ENCODE measurements at places on chromosomes 7 and 10.

- DNase-seq: no peak
Observed at GRCh38 chr7:70502117-70502863, 629.7 kb upstream of the GALNT17 start.

DNA sequence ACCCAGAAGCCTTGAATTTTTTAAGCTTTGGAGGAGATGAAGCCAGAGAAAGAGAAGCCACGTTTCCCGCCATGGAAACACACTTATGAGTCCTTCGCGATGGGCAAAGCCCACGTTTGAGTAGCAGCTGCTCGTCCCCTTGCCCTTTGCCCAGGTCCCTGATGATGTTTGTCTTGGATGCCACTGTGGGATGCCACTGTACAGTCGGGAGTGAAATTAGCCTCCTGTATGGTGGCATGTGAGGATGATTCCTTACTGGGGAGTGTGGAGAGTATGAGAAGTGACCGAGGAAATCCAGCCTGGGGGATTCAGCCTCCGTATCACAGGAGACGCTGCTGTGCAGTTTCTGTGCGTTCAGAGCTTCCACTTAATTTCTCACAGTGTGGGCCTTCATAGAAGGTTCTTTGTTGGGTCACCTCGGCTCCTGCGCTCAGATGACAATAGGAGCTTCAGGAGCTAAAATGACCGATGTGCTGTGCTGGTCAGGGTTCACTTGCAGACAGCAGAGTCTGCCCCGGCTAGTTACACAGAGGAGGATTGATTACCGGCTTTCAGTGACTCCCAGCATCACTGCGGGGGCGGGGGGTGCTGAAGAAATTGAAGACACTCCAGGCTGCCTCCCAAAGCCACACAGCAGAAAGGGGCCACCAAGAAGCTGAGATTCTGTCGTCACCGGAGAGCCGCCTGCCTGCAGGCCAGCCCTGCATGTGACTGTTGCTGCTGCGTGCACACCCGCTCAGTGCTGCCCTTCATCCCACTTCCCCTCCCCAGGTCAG is 122.1 kb upstream of the SFMBT2 start:
- no peak for DNase-seq

GRCh38 chr10:78150756-78151155 is 117.1 kb downstream of the RPS24 start:
- DNase-seq: no peak

DNA sequence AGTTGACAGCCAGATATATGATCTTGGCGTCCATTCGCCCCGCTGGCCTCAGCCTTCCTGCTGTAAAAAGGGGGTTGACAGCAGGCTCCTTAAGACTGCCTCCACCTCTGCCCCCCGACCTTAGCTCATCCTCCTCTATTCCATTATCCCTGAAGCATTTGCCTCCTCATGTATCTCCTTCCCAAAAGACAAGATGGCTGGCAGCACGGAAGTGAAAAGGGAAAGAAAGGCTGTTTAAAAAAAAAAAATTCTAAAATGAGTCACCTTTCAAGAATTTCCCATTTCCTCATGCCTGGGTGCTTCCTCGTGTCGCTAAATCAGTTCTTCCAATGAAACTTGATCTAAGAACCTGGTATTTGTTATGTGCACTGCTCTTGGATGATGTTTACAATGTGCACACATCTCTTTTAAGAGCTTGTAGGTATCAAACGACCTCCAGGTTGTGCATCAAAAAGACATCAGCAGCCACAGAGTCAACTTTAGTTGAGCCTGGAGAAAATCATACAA is 1.7 kb downstream of the SCRN1 start:
- DNase-seq: peak; percentile 31

GRCh38 chr10:126264102-126265018 is 123.9 kb downstream of the ADAM12 start:
- DNase-seq: no peak

GRCh38 chr10:100024748-100025147 is 15.0 kb upstream of the DNMBP start:
- DNase-seq: no peak

DNA sequence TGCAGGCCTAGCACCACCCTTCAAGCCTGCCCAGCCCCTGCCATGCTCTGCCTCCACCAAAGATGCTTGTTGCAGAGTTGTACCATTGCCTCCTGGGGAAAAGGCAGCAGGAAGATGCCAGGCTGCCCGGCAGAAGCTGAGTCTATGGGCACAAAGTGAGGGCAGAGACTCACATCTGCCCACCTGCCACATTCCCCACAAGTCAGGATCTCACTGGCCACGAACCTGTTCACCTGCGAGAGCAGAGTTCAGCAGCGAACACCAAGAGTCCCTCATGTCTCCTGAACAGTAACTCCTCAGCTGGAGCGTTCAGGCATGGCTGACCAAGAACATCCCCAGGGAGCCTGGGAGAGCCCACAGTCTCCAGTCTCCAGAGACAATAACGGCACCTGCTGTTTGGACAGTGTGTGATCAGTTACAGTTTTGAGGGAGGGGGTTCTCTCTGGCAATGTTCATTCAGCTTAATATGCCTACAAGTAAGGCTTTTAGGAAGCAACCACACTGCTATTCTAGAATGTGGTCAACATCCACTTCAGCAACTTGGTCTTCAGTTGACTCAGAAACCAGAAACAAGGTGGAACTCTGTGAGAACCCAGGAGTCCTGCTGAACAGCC is 78.5 kb downstream of the GRID1 start:
- no peak for DNase-seq

DNA sequence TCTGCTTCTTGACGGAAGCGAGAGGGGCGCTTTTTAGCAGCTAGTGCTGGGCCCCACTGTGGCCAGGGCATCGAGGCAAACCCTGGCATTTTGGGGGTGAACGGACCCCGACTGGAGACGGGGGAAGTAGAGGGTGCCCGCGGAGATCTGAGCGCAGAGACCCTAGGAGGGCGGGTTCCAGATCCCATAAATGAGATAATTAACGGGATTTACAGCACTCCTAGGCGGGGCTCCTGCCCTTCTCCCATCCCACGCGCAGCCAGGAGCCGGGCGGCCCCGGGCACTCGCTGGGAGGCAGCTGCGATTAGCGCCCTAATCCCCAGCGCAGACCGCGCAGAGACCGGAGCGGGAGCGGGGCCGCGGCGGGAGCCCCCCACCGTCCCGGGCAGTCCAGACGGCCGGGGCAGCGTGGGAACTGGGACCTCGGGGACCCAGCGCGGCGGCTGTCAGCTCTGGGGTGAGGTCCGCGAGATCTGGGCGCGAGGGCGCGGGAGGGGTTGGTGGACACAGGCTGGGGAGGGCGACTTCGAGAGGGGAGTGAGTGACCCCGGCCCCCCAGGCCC is 735 bp downstream of the JCAD start:
- no peak for DNase-seq

DNA sequence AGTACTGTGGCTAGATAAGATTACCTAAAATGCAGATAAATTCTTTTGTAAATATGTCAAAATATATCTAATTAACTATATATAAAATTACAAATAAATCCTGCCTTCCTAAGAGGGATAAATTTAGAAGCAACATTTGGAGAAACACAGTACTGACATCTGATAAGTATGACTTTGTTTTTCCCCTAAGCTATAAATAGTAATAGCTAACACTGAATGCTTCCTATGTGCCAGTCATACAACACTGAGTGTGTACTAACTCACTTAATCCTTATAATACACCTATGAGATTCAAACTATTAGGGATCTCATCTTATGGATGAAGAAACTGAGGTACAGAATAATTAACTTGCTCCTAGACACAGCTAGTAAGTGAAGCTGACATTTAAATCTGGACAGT is 733.4 kb downstream of the MAGI2 start:
- DNase-seq: no peak

DNA sequence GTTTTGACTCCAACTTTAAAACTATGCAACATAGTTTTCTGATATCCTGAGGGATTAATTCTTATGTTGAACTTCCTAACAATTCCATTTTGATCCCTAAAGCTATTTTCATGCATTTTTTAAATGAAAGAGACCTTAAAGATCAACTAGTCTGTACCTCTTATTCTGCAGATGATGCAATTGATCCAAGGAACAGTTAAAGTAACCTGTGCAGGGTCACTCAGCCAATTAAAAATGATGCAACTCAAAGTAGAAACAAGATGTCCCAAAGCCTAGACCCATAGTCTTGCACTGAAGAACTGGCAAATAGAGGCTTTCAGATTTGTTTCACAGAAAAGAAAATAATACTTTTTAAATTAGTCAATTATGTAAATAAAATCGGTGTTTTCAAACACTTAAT is 86.3 kb downstream of the IMMP2L start:
- no peak for DNase-seq

DNA sequence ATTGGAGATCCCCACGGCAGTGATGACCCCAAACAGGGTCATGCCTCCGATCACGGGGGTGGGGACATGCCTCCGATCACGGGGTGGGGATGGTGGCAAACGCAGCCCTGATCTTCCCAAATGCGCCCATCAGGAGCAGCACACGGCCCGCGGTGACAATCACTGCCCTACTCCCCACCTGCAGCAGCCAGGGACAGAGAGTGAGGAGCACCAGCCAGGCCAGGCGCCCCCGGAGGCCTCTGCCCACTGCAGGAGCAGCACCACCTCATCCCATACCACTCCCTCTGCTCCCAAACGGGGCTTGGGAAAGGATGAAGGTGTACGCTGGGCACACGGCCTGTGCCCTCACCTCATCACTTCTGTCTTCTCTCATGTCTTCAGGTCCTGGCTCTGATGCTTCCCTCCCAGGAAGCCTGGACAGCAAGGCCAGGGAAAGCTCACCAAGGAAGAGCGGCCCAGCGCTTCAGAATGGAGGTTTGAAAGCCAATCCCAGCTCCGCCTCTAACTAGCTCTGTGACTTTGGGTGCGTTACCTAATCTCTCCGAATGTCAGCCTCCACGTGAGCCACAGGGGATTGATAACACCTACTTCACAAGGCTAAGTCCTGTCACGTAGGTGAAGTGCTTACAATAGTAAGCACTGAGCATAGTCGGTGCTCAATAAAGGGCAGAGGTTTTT is 37.1 kb downstream of the STRA8 start:
- DNase-seq: no peak

GRCh38 chr7:5662828-5663227 is 118.6 kb downstream of the RNF216 start:
- no peak for DNase-seq

GRCh38 chr7:88253640-88254039 is 33.8 kb upstream of the SRI start:
- DNase-seq: no peak

DNA sequence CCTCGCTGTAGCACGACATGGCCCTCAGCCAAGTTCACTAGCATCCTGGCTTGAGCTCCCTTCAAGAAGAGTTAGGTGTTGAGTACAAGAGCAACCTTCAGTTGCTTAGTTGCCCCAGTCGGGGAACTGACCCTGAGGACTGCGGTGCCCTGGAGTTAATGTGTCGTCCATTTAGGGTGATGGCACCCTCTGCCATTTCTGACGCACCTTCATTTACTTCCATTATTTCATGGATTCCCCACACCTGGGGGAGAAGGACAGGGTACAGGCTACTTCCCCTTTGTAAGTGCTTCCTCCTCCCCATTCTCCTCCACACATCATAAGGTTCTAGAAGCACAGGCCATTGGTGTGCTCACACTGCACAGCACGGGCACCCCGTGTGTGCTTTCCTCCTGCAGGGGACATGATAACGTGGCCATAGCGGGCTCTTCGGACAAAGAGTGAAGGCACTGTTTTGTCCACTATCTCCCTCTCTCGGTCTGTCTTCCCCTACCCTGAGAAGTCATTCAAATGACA is 1.8 kb downstream of the ALOX5 start:
- DNase-seq: no peak

DNA sequence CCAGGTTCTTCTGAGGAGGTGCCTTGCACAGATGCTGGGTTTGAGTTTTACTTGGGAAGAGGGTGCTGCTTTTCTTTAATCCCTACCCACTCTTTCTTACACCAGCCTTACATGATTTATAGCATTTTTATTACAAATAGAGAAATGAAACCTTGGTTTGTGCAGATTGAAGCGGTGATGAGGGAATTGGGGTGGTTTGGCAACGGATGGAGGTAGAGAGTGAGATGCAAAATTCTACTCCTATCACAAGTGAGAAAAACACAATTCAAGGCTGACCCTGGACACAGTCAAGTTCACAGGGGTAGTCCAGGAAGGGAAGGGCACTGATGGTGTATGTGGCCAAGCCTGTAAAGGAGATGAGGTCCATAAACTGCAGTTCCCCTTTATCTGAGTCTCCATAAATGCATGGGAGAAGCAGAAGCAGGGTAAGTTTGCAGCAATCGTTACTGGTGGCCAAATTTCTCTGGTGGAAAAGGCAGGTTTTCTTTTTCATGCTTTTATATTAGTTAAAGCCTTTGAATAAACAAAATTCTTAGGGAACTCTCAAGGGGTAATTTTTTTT is 214.3 kb downstream of the JAZF1 start:
- DNase-seq: no peak

GRCh38 chr7:39386718-39387117 is 179.5 kb upstream of the YAE1 start:
- no peak for DNase-seq

- no peak for DNase-seq
Observed at GRCh38 chr10:4515721-4516120, 310.3 kb upstream of the AKR1E2 start.

- no peak for DNase-seq
Observed at GRCh38 chr10:97174941-97175340, 10.8 kb downstream of the SLIT1 start.

DNA sequence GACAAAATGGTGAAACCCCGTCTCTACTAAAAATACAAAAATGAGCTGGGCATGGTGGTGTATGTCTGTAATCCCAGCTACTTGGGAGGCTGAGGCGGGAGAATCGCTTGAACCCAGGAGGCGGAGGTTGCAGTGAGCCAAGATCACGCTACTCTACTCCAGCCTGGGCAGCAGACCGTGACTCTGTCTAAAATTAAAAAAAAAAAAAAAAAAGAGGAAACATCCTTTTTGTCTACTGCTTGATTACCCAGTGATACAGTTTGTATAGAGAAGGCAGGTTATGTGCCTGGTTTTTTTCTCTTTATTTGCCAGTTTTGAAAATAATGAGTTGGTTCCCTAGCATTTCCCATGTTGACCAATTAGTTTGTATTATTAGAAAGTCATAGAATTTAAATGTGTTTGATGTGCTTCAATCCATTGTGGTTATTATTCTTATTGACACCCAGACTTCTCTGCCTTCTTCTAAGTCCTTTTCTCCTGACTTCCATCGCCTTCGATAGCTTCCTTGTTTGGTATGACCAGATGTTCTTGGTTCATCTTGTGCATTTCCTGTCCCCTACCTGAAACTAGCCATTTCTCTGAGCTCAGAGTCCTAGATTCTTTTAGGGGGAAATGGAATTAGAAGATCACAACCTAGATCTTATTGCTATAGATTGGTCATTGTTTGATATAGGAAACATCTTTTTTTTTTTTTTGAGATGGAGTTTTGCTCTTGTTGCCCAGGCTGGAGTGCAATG is 43.2 kb downstream of the VKORC1L1 start:
- DNase-seq: no peak

- no peak for DNase-seq
Observed at GRCh38 chr10:69739634-69740033, 62.1 kb upstream of the COL13A1 start.

DNA sequence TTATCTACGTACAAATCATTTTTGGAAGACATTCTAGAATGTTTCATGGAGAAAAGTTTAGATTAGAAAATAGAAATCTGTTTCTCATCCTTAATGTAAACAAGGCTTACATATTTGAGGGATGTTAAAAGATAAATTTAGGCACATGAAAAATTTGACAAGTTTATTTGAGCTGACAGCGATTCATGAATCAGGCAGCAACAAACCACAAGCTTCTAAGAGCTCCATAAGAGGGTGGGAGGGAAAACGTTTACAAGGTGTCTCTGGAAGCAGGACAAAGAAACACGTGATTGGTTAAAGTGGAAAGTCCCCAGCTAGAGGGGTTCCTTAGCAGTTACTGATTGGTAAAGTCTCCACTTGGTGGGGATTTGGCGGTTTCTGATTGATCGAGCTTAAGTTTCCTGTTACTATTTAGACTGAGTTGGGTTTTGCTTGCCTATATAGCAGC is 228.9 kb upstream of the PITRM1 start:
- DNase-seq: no peak

GRCh38 chr7:20190560-20191390 is 26.4 kb downstream of the MACC1 start:
- no peak for DNase-seq
